ENCODE measurements at places on chromosomes 3 and 15.

- H3K36me3 ChIP-seq, result no peaks in the 10 kb centered on the region
- DNase-seq, result no peak
- no peaks in the 10 kb centered on the region for H3K4me1 ChIP-seq
- H3K27me3 ChIP-seq, result peaks cover 3% of the 10 kb centered on the region
- H3K27ac ChIP-seq, result no peak overlapping the region
- no peak overlapping the region for H3K4me3 ChIP-seq
These were observed 107.9 kb upstream of the ARL6 start for GRCh38 chr3:97656638-97657037.

GRCh38 chr3:170606675-170607074 is 20.8 kb upstream of the SLC7A14 start:
- peaks cover 20% of the 10 kb centered on the region for H3K27me3 ChIP-seq
- DNase-seq, result no peak
- no peak overlapping the region for H3K4me3 ChIP-seq
- no peak overlapping the region for H3K27ac ChIP-seq
- H3K4me1 ChIP-seq, result no peaks in the 10 kb centered on the region

DNA sequence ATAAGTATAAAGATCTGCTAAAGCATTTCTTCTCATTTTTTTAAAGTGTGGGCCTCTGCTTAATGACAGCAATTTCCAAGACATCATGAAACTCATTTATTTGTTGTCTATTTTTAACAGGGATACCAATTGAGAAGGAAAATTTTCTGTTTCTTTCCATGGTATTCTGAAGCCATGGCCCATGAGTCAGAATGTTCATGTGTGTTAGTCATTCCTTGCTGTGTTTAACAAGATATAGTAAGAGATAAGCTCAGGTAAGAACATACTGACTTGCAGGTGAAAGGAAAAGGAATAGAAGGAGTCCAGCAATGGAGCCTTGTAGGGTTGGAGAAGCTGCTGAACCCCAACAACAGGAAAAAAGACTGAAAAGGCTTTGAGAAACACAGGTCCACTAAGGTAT is 17.0 kb upstream of the ARID3B start:
- no peak overlapping the region for H3K4me3 ChIP-seq
- no peak for DNase-seq
- no peak overlapping the region for H3K27ac ChIP-seq

DNA sequence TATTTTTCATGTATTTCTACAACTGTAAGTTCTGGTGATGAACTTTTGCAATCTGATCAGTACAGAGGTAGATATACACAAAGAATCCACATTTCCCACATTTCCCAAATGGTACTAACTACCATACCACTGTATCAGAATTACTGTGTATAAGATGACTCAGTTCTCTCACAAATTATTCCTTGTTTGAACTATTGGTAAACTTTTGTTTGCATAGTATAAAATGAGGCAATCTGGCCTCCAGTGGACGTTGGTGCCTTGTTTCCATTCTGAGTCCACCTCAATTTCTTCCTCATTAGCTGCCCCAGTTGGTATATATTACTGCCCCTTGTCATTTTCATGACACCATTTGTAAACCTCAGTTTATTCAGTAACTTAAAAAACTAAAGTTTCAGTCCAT is 38.5 kb downstream of the SPTSSB start:
- no peaks in the 10 kb centered on the region for H3K36me3 ChIP-seq
- no peak overlapping the region for H3K4me3 ChIP-seq
- no peaks in the 10 kb centered on the region for H3K27me3 ChIP-seq

DNA sequence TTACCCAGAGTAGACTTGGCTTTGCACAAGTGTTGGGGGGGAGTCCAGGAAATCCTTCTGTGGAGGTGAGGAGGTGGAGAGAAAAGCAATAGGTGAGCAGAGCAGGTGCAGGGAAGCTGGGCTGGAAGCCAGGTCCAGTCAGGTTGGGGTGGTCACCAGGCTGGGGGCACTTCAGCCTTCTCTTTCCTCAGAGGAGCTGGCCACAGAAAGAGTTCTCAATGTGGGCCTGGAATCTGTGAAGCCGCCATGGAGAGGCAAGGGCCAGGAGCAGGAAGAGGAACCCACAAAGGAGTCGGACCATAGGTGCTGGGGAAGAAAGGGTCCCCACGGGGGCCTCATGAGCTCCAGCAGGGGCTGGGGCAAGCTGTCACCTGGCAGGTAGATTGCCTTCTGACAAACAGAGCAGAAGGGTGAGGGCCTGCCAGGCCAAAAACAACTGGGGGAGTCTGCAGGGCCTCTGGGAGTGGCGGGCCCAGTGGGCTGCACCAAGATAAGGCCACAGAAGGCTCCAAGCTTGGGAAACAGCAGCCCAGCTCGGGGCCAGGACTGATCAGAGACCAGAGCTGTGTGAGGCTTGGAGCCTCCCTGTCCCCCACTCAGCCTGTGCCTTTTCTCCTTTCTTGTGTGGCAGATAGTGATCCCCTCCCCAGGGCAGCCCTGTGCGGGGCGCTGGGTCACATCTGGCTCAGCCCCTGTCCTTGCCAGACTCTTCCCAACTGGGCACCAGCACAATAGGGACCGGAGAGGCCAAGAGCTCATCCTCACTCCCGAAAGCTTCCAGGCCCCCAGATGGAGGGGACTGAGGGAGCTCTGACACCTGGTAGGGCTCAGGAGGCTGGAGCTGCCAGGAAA is 53.0 kb upstream of the FGD5 start:
- H3K4me3 ChIP-seq, result no peak overlapping the region
- no peaks in the 10 kb centered on the region for H3K36me3 ChIP-seq
- DNase-seq, result no peak
- no peaks in the 10 kb centered on the region for H3K27me3 ChIP-seq

DNA sequence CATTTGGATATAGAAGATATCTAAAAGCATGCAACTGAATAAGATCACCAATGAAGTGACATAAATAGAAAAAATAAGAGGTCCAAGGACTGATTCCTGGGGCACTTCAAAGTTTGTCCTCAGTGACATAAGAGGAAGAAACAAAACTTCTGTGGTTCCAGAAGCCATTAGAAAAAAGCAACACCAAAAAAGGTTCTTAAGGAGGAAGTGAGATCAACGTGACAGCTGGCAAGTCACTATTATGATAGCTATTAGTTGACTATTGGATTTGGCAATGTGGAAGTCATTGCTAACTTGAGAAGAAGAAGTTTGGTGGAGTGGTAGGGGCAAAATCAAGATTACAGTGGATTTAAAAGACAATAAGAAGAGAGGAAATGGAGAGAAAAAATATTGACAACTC is 1098.3 kb downstream of the NAALADL2 start:
- no peak for DNase-seq
- H3K27me3 ChIP-seq, result no peaks in the 10 kb centered on the region
- no peak overlapping the region for H3K27ac ChIP-seq
- H3K4me1 ChIP-seq, result no peaks in the 10 kb centered on the region

DNA sequence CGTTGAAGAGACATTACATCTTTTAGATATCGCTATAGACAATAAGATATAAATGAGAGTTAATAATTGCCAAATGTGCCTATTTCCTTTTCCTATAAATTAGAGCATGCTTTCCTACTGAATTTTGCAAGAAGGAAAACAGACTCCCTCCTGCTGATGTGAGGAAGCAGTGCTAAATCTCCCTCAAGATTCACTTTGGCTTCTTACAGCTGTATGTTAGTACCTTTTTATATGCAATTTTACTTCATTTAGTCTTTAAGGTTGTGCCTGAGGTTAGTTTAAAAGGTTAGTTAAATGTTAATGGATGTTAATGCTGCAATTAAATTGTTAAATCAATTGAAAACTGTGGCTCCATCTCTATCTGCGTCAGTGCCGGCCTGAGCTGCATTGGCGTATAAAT is 728.8 kb downstream of the NR2F2 start:
- no peaks in the 10 kb centered on the region for H3K36me3 ChIP-seq
- H3K4me3 ChIP-seq, result no peak overlapping the region
- no peak for DNase-seq
- no peaks in the 10 kb centered on the region for H3K27me3 ChIP-seq

DNA sequence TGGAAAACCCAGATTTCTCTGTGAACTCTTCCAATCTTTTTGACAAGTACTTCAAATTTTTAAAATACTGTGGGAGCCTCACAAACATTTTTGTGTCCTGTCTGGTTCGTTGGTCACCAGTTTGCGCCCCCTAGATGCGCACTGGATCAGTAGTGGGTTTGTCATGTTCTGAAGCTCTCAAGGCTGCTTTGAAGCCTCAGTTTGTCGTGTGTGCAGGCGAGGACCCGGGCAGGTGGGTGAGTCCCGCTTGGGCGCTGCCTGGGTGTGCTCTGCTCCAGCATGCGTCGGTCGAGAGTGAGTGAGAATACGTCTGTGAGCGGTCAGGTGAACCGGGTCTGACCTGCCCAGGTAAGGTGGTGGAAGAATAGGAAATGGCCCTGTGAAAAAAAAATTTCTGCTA is 17.3 kb upstream of the AEN start:
- no peaks in the 10 kb centered on the region for H3K36me3 ChIP-seq
- no peak for DNase-seq
- H3K27ac ChIP-seq, result peak overlapping the region; percentile 25
- peaks cover 39% of the 10 kb centered on the region for H3K4me1 ChIP-seq

DNA sequence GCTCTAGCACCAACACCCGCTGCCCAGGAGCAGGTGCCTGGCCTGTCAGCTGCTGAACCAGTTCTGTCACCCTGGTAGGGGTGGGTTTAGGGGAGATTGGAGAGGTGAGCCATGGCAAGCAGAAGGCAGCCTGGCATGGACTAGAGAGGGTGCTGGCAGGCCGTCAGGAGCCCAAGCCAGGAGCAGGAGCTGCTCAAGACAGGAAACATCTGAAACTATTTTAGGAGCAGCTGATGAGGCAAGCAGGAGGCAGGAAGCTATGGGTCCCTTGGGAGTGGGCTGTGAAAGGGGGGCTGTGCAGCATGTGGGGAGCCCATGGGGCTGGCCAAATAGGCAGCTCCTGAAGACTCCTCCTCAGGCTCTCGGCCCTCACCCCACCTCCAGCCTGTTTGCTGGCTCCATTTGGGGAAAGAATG is 2.3 kb downstream of the INKA1 start:
- peaks cover 34% of the 10 kb centered on the region for H3K27me3 ChIP-seq
- no peaks in the 10 kb centered on the region for H3K36me3 ChIP-seq
- H3K4me3 ChIP-seq, result peak overlapping the region; percentile 93
- H3K4me1 ChIP-seq, result peaks cover 56% of the 10 kb centered on the region
- peak overlapping the region; percentile 96 for H3K27ac ChIP-seq

DNA sequence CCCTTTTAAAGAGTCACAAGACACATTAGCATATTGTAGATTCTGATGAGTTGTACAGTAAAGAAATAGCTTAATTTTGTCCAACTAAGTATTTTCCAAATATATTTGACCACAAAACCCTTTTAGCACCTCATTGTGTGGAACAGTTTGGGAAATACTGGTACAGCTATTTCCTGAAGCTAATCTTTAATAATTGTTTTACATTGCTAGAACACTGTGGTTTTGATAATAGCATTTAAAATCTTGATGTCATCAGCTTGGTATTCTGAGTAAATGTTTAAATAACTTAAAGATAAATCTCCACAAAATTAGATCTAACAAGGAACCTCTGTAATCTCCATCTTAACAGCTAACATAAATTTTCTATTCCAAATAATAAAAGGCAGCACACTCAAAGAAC is 140.0 kb upstream of the MLF1 start:
- no peak overlapping the region for H3K4me3 ChIP-seq
- H3K27me3 ChIP-seq, result no peaks in the 10 kb centered on the region
- H3K36me3 ChIP-seq, result no peaks in the 10 kb centered on the region
- no peaks in the 10 kb centered on the region for H3K4me1 ChIP-seq
